ENCODE measurements at places on chromosomes 4 and X.

DNA sequence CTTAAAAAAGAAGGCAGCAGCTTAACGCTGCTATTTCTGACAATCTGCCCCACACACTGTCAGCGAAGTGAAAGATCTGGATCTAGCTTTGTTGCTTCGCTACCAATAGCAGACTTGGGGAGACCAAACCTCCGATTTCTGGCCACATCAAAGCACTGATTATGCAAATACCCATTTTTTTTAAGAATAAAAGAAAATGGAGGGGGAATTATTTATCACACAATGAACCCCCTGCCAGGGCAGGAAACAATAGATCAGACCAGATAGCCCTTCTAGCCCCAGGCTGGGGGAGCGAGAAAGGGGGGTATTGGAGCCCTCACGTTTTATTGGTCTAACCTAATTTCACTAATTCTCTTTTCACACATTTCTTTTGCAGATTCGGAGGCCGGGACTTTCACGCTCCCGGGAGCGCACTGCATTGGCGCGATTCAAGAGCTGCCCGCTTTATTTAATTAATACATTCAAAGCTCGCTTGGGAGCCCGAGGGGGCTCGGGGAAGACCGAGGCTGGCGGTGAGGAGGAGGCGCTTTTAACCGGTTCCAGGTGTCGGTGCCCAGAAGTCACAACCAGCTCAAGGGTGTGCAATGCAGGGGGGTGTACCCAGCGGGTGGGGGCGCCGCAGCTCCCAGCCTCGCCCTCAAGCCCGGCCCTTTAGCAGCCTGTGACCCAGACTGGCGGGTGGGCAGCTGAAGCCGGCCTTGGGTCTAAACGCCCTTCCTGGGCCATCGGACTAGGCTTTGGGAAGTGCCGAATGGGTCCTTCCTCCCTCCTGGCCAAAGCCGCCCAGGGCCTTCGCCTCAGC is 5.5 kb downstream of the NEUROG2 start:
- no peak for DNase-seq

DNA sequence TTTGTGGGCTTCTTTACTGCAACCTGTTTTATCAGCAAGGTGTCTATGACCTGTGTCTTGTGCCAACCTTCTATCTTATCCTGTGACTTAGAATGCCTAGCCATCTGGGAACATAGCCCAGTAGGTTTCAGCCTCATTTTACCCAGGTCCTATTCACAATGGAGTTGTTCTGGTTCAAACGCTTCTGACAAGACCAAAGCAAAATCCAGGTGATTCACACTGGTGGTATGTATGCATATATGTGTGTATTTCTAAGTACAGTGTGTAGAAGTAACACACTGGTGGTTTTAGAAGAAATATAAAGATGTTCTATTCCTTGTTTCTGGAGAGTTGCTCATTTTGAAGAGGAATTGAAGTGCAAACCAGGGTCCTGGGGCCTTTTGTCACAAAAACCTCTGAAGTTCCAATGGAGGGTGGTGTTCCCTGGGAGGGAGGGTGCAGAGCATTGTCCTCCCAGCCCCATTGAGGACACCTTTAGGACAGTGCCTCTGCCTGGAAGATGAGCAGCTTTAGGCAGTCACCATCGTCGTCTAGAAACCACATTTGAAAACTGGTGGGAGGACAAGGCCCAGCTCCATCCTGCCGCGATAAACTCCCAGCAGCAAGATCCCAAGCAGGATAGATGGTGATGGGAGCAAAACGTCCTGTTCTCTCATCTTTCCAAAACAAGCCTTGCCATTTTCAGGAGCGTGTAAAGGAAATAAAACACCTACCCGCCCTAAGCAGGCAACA is 191.4 kb downstream of the TSPAN5 start:
- no peak for DNase-seq

- peak; percentile 68 for DNase-seq
Measured at GRCh38 chrX:119729408-119730201, 28.8 kb upstream of the SOWAHD start.

DNA sequence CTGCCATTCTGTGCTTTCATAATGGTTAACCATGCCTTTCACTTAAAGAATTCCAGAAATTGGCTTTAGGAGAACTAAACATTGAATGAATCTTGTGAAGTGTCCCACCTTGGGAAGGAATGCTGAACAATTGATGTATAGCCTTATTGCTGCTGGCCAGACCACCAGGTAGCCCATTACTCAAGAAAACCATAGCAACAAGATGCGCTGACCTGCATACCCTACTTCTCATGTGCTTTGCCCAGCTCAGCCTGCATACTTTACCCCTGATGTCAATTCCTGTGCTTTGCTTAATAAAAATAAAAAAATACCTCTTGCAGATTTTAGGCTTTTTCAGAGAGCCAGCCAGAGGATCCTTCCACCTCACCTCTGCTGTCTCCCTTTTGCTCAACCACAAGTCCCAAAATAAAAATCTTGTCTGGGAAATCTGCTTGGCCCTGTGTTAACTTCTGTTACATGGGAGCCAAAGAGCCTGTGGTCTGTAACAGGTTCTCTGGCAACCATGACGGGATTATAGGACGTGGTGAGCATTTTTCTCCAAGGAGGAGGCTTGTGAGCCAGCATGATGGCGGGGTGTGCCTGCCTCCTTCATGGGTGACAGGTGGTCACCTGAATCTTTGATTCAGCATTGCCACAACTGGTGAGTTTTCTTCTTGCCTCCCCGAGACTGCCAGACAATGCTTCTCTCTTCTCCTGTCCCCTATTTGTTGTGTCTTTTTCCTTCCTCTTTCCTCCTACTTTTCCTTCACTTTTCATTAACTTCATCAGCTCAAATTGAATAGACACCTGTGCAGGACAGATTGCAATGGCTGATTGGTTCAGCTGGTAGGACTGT is 106.8 kb downstream of the ARSJ start:
- no peak for DNase-seq

- DNase-seq = no peak
Measured at GRCh38 chr4:11602606-11603340, 174.1 kb upstream of the HS3ST1 start.

GRCh38 chr4:23904639-23905071 is 14.8 kb upstream of the PPARGC1A start:
- no peak for DNase-seq

DNA sequence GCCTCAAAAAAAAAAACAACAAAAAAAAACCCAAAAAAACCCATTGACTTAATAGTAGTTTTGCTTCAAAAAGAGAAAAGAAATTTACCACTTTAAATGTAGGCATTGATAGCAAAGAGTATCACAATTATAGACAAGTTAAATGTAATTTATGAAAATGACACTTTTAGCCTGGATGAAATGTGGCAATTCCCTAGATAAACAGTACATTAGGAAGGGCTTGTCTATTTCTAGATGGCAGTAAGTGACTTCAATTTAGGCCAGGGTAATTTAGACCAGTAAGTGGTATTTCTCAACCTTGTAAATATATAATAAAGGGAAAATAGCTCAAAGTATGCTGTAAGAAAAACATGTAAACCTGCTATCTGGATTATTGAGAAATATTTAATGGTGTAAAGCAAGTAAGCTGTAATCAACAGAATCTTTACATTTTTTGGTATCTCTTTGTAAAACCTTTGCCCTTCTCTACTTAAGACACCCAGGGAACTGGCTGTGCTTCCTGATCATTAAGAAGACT is 103.7 kb upstream of the RAPGEF2 start:
- no peak for DNase-seq

GRCh38 chrX:39268207-39268606 is 466.9 kb downstream of the MID1IP1 start:
- DNase-seq = no peak

DNA sequence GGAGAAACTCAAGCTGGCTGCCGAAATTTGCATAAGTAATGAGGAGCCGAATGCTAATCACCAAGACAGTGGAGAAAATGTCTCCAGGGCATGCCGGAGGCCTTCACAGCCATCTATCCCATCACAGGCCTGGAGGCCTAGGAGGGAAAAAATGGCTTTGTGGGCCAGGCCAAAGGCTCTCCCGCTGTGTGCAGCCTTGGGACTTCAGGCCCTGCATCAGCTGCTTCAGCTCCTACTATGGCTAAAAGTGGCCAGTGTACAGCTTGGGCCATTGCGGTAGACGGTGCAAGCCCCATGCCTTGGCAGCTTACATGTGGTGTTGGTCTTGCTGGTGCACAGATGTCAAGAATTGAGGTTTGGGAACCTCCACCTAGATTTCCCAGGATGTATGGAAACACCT is 162.6 kb upstream of the FAM47A start:
- no peak for DNase-seq

GRCh38 chrX:53330331-53330730 is 48.9 kb upstream of the IQSEC2 start:
- DNase-seq = no peak

All from stimulated activated CD4-positive, alpha-beta T cell treated with anti-CD3 and anti-CD28 coated beads, Interleukin-1b, Interleukin-23, amount 100 ng/mL, for 4 hours (primary cell).